Astrocyte of the spinal cord (primary cell): ENCODE measurements at places on chromosomes 1 and 21.
A peak's percentile ranks its signal among the peaks of the same experiment; 100 is the strongest.

- DNase-seq: no peak
Observed at GRCh38 chr1:85427849-85428248, 37.1 kb downstream of the DDAH1 start.

DNA sequence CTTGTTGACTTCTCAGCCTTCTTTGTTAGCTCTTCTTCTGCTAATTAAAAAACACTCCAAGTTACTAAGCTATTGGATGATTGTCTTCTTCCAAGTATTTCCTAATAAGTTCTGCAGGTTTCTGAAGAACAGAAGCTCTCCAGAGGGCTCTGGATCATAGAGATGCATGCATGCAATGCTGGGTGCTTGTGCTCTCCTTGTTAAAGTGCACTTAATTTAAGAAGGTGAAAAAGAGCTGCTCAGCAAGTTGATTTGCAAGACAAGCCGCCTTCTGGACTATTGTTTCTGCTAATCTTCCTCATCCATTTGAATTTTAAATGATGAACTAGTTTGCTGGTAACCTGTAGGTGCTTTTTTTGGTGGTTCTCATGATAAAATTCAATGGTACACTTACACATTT, 16.1 kb downstream of the RRP15 start:
- DNase-seq: no peak

DNA sequence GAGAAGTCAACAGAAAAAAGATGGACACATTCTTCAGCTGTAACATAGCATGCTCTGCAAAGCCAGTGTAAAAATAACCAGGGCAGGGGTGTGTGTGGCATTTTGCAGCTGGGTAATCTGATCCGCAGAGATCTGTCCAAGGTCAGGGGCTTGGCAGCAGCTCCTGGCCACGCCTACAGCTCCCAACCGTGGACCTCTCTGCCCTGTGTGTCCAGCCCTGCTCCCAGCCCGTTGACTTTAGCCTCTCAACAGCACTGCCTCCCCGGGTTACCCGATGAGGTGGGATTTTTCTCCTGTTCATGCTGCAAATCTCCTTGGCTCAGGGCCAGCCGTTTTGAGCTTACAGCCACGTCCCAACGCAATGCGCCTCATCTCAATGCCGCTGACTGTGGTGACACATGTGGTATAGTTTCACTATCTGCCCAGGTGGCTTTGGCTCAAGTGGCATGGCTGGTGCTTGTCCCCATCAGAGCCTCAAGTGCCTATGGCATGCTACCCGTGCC, 68.1 kb downstream of the VWA5B1 start:
- DNase-seq: peak; percentile 20

GRCh38 chr1:231869364-231869763, 242.8 kb downstream of the DISC1 start:
- no peak for DNase-seq

DNA sequence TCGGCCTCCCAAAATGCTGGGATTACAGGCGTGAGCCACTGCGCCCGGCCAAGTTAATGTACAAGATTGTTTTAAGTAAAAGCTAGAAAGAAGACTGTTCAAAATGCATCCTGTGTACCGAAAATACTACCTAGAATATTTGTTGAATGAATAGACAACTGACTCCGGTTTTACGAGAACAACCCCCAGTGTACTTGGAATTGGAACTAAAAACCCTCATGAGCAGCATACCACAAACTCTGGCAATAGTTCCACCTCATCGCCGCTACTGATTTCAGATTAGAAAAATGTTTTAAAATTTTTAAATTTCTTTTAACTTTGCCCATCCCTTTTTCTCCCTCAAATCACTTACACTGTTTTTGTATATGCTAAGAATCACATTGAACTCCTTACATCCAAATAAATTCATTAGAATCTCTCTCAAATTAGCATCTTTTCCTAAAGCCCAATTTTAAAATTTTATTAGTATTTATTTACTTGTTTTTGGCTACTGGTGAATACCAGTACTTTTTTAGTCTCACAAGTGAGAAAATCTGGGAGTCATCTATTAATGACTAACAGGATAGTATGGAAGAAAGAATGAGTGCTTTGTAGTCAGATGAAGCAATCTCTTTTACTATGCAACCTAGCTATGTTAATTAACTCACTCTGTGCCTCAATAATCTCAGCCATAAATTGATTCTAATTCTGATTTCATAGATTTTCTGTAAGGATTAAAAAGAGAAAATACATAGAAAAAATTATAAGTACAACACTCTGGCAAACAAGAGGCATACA, 95.1 kb downstream of the GPATCH2 start:
- DNase-seq: no peak

DNA sequence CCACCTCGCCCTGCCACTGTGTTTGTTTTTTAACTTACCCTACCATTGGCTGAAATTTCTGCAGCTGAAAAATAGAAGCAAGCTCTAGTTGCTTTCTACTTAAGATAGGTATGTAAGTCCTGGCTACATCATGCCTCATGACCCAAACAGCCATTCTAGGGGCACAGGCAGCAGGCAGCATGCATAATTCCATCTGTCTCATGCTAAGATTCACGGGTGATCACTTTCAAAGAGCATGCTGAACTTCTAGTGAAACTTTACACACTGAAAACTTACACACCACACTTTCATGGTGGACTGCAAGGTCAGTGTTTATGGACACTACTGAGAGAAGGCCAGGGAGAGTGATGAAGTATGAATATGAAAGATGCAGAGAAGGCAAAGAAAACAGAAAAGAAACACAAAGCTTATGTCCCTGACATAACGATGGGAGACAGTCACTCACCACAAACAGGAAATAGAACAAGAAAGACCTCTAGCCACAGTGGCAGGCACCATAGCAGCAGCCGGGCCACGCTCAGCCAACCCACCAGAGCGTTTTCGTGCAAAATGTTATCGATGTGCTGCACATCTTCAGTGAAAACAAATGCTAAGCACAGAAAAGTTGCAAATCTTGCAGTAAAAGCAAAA, 102.3 kb upstream of the TIAM1 start:
- no peak for DNase-seq

GRCh38 chr1:9787702-9788101, 36.1 kb downstream of the CLSTN1 start:
- no peak for DNase-seq

DNA sequence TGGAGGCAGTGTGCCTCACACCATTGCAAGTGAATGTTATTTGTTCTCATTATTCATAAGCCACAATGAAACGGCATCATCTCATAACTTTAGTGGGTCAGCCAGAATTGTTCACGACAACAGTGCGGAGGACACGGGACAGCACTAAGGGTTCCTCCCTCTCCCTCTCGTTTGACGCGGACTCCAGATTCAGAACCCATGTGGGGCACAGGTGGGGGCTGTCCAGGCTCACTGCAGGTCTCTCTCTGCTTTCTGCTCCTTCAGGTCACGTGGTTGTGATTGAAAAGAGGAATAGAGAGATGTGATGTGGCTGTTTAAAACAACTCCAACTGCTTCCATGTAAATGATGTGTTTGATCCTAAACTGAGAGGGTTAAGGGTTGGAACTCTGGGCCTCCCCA, 13.5 kb downstream of the RUNX1 start:
- DNase-seq: no peak

DNA sequence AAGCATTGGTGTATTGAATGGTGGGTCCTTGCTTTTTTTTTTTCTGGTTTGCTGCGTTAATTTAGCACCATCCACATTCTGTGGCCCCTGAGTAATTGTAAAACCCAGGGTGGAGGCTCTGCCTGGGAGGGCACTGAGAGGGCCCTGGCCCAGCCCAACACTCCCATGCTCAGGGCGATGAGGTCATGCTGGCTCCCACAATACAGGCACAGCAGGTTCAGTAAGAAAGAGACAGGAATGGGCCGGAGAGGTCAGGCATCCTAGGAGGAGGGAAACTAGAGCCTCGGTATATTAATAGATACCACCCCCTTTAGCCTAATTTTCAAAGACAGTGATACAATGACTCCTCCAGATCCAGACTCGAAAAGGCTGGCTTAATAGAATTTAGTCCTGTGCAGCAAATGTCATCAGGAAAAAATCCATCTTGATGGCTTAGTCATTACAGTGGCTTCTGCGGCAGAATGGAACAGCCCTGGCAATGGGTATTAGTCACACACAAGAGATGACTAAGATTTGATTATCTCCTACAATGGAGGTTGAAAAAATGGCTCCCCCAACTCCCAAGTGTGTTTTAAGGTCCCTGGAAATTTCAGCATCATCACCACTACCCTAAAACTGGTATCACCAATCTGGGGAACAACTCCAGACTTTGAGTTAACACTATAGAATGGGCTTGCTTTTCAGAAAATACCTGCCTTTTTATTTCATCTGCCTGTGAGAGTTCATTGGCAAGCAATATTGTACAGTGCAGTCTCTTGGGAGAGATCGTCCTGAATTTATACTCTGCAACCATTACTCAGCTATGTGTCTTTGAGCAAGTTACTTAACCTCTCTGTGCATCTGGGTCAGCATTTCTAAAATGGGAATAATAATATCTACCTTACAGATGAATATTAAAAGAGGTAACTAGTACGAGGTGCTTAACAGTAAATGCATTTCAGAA, 43.9 kb upstream of the LYST start:
- DNase-seq: peak; percentile 97

- peak; percentile 41 for DNase-seq
Observed at GRCh38 chr21:41895643-41896493, 16.7 kb upstream of the PRDM15 start.

- DNase-seq: no peak
Observed at GRCh38 chr1:62774971-62775595, 8.8 kb upstream of the ATG4C start.

GRCh38 chr1:230599926-230600656, 42.2 kb upstream of the COG2 start:
- no peak for DNase-seq

DNA sequence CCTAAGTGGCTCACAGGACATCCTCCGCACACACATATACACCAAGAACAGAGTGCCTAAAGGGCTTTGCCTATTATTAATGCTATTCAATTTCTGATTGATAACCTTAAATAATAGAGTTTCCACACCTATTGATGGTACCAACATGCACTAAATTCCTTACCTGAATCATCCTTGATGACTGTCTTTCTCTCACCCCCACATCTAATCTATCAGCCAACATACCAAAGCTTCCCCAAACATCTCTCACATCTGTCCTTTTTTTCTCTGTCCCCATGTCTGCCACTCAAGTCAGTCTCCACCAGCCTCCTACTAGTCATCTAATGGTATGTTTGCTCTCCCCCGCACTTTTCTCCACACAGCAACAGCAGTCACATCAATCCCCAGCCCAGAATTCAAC, 174.4 kb downstream of the DSCAM start:
- DNase-seq: no peak

DNA sequence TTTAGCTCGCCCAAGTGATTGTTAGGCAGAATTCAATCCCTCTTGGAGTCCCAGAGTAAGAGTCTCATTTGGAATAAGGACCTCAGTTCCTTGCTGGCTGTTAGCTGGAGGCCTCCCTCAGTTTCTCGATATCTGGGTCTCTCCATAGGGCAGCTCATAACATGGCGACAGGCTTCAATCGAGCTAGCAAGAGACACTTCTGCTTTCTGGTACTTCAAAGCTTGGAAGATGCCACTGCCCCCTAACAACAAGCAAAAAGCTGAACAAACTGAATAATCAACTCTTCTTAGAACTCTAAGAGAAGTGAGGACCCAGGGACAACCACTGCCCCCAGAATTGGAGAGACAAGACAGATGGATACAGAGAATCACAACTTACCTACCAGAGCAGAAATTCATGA, 86.2 kb downstream of the TEX35 start:
- no peak for DNase-seq

DNA sequence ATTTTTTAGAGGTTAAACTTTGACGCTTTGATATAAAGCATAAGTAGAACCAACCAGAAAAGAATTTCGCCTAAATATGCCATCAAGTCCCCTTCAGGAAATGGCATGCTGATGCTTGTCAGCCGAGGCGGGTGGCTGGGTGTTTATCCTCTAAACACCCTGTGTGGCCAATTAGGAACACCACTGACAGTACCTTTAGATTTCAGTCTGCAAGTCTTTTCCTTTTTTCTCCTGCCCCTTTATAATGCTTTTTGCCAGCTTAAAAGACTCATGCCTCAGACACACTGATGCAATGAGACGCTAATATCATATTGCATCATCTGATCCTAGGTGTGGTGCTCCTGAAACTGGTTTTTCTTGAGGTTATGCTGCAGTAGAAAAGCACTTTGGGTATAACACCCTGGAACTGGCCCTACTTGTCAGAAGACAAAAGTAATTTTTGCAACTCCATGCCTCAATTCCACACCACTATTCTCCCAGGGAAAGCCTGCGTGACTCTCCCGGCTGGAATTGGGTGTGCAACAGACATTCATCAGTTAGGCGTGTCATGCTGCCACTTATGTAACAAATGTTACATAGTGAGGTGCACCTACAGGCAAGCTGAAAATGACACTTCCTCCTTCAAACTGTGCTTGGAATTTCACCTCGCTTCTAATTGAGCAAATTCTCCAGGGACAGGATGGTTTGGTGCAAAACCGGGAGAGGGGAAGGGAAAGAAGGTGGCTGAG, 2.0 kb upstream of the RCC2 start:
- DNase-seq: peak; percentile 63

GRCh38 chr1:197313713-197314112, 45.7 kb downstream of the CRB1 start:
- DNase-seq: no peak

- peak; percentile 82 for DNase-seq
Observed at GRCh38 chr1:67760030-67760821, 73.0 kb downstream of the GNG12 start.

DNA sequence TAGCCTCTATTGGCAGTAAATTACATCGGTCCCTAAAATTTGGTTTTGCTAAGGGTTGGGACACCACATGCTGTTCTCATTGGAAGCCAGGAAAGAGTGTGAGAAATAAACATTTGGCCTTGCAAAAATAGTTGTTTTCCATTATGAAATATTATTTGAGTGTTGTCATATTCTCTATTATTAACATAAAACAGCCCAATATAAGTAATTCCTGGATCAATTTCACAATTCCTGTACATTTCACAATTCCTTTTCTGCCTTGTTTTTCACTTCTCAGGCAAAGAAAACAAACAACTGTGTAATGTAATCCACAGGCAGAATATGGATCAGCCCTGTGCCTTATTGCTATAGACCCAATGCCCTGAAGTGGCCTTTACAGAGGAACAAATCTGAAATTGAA, 40.5 kb downstream of the C1orf87 start:
- no peak for DNase-seq

DNA sequence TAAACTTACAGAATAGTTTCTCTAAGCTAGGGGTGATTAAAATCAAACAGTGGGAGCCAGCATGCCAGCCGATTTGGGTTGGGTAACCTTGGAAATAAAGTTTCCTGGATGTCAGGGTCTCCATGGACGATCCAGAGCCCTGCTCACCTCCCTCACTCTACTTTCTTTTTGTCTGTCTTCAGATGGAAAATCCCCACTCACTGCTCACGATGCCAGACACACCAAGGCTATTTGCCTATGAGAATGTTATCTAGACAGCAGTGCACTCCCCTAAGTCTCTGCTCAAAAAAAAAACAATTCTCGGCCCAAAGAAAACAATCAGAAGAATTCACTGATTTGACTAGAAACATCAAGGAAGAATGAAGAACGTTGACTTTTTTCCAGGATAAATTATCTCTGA, 13.9 kb downstream of the SLAMF7 start:
- no peak for DNase-seq

- DNase-seq: no peak
Observed at GRCh38 chr1:18668750-18669404, 38.2 kb downstream of the PAX7 start.
